ENCODE measurements at places on chromosomes 6 and 20. TPM values are rescaled to one million over a fixed set of nuclear protein-coding genes. Genes with fewer than 3 reads are reported as not detected.

Gene BHLHE23
- 2.6 TPM for total RNA-seq

Gene CFB
- total RNA-seq: 34.7 TPM

Gene NDUFAF4
- 41.4 TPM for total RNA-seq

Gene SCGN
- total RNA-seq: not detected

Gene MOG
- total RNA-seq: 2.9 TPM

Gene EBF4
- total RNA-seq: 14.4 TPM

Gene MLIP
- 2.9 TPM for total RNA-seq

Gene CLPSL2
- not detected for total RNA-seq

Gene C6orf47
- 24.1 TPM for total RNA-seq

- no peak for DNase-seq
Observed at GRCh38 chr6:2966347-2966746, 5.0 kb downstream of the SERPINB6 start.

GRCh38 chr6:113873043-113873667 lies 16.0 kb downstream of the MARCKS start:
- DNase-seq: peak; percentile 46

DNA sequence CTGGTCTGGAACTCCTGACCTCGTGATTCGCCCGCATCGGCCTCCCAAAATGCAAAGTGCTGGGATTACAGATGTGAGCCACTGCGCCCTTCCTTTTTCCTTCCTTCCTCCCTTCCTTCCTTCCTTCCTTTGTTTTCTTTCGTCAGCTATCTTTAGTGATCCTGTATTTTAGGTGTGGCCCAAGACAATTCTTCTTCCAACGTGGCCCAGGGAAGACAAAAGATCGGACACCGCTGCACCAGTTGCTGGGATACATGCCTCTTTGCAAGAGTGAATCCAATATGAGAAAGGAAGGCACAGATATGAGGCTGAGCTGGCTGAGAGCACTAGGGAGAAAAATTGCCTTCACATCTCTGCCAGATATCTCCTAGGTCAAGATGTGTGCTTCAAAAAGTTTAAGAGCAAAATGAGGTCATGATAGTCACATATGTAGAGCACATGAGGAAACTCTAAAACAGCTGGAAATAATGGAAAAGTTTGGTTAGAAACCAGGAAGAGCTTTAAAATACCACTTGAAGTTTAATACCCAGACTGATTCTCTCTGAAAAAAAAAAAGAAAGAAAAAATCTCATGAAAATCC lies 41.8 kb downstream of the OR2B2 start:
- no peak for DNase-seq

DNA sequence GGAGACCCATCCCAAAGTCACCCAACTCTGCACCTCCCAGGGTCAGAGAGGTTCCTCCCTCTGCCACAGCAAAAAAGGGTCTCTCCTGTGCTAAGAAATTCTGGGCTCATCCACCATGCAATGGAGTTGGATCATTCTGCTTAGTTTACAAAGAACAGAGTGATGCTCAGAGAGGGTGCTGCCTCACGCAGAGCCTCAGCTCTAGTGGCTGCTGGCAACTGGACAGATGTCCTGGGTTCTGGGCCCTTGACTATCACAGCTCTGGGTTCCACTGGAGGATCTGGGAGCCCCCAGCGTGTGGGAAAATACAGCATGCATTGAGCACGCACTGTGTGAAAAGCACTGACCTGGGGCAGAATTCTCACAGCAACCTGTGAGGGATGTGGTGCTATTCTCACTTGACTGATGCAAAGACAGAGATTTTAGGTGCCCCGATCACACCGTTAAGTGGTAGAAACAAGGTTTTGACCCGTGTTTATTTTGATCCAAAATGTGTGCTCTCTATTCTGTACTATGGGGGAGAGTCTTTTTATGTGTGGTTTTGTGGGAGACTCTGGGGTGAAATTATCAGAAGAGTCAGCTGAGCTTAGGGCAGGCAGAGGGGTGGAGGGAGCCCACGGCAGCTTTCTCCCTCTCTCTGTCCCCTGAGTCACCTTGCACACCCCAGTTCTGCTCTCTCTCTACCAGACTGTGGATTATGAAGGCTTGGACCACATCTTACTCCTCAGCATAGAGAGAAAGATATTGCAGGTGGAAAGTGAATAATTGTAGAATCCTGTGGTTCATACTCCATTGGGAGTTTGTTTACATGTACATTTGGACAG lies 19.9 kb downstream of the TREML4 start:
- no peak for DNase-seq

DNA sequence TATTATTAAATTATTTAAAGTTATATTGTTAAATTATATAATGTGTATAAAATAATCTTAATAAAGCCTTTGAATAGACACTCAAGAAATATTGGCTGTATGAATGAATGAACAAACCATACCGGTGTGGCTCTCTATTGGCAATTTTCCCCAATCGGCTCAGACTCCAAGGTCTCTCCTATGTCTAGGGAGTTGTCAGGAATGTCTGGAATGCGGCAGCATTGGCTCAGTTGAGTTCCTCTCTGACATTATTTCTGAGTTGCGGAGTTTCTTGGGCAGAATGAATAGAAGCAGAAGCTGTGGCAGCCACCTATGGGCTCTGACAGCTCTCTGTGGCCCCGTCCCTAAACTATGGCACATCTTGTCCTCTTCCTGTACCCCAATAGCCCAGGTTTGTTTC lies 111.0 kb downstream of the SOBP start:
- peak; percentile 72 for DNase-seq

DNA sequence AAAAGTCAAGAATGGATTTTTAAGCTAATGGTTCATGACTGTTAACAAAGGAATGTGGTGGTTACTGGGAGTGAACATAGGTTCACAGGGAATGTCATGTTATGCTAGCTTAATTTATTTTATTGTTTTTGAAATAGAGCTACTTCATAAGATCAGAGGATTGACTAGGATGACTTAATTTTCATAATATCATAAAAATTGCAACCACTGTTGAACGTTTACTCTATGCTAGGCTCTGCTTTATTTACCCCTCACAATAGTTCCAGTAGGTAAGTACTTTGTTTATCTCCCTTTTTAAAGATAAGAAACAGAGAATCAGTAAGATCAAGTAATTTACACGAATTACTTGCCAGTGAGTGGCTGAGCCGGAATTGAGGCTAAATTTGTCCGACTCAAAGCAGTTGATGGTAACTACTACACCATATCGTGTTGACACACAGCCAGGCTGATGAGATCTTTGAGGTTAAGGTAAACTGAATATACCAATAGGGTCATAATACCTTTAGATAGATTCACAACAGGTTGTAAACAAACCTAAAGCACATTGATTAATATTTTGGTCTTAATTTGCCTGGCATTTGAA lies 194.6 kb upstream of the CITED2 start:
- DNase-seq: peak; percentile 63

GRCh38 chr6:34709386-34709785 lies 12.8 kb upstream of the ILRUN start:
- peak; percentile 85 for DNase-seq

- no peak for DNase-seq
Observed at GRCh38 chr20:57803508-57804005, 93.7 kb upstream of the PMEPA1 start.

DNA sequence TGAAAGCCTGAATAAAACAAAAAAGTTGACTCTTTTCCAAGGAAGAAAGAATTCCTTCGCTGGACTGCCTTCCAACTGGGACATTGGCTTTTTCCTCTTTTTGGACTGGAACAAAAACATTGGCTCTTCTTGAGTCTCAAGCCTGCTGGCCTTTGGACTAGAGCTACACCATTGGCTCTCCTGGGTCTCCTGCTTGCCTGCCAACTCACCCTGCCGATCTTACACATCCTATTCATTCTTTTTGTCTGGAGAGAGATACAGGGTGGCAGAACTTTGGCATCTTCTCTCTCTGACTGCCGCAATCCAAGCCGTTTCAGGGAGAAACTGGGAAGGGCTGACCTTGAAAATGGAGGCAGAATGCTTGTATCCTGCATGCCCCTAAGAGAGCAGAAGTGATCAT lies 20.2 kb downstream of the DDO start:
- no peak for DNase-seq

DNA sequence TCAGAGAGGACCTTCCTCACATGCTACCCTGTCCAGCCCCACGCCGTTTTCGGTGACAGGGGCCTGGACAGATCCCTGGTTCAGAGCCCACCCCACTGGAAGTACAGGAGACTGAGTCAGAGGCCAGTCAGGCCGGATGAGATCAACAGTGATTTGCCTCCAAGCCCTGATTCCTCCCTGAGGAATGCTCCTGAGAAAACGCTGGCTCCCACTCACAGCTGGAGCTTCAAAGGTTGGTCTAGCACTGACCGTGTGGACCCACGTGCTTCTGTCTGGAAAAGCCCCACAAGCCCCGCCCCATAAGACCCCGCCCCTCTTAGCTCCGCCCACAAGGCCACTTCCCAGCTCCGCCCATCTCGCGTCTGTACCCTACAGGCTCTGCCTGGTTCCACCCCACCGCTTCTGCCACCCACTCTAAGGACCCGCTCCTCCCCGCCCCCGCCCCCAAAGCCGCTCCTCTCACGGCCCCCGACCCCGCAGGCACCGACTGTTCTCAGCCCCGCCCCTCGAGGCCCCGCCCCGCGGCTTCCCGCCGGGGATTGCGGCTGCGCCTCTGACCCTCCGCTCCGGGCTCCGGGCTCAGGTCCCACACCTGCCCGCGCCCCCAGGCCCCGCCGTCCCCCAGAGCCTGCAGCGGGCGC lies 64.9 kb upstream of the BHLHE23 start:
- DNase-seq: no peak

DNA sequence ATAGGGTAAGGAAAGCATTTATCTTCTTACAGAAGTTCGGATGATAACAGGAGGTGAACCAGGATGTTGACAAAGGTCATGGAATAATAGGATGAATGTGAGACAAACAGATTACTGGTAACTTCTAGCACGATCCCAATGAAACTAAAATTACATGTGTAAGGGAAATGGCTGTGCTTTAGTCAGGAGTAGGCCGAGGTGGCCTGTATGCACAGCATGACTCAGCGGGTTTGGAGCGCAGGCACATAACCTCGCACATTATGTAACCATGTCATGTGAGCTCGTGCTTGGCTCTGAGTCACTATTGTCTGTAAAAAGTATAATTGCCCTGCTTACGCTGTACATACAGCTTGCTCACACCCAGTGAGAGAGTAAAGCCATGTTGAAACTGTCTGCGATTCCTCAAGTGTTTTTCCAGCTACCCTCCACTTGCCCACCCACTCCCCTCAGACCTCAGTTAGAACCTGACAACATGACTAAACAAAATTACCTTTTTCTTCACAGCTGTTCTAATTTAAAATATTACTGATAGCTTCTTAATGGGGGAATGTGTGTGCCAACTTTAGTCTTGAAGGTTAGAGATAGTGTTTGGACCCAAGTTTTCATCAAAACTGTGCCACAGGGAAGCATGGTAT lies 8.2 kb downstream of the CYB5R4 start:
- no peak for DNase-seq

GRCh38 chr6:161949531-161949930 lies 675.7 kb upstream of the AGPAT4 start:
- DNase-seq: no peak

GRCh38 chr20:43375591-43375990 lies 82.1 kb upstream of the SRSF6 start:
- DNase-seq: no peak

DNA sequence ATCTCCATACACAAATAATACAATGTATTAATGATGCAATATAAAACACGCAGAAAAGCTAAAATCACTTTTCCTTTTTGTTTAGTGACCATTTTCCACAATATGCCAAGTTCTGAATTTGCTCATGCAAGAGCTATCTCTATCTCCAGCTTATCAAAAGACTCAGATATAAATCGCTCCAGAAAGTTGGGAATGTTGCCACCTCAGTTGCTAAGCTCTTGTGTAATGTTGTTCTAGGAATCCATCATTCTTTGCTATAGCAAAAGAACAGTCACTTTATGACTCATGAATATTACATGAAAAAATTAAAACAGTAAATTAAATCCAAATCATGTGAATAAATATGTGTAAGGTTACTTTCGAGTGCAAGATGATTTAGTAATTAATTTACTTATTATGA lies 8.7 kb downstream of the PLAGL1 start:
- DNase-seq: no peak

DNA sequence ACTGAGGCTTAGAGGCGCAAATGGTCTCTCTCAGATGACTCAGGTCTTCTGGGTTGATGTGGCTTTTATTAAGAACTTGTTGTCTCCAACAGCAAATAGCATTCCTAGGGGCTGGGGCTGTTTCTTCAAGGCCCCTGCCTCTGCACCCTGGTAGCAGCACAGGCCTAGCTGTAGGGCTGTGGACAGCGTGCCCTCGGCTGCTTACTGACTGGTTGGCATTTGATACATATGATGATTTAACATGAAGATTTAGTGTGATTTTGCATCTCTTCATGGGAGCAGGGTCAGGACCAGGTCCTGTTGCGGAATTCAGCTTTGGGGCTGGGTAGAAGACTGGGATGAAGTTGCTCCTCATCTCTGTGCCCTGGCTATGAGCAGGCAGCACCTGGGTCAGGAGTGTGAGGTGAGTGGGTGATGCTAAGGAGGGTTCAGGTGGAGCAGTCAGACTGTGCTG lies 24.3 kb upstream of the IER3 start:
- no peak for DNase-seq

GRCh38 chr6:13558718-13559117 lies 15.7 kb upstream of the SIRT5 start:
- DNase-seq: no peak

- peak; percentile 33 for DNase-seq
Observed at GRCh38 chr6:169252505-169253189, 999 bp downstream of the THBS2 start.

DNA sequence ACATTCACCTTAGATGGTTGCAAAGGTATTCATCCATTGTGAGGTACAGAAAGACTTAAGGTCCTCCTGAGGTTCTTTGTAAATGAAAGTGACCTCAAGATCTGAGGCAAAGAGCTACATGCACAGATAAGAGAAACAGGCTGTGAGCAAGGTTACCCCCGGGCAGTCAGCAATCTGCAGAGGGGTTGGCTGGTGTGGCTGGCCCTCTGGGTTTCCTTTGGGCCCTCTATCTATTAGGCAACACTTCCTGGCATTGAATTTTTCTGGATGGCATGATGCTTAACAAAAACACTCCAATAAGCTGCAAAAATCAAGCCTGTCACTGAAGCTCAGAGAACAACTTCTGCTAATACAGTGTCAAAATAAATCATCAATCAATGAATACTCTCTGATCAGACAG lies 48.9 kb upstream of the RALGAPA2 start:
- DNase-seq: no peak

- no peak for DNase-seq
Observed at GRCh38 chr6:25608558-25609174, 43.3 kb upstream of the SCGN start.

- DNase-seq: peak; percentile 94
Observed at GRCh38 chr6:45613656-45614055, 235.9 kb upstream of the SUPT3H start.

- no peak for DNase-seq
Observed at GRCh38 chr6:190596-191395, 101.5 kb upstream of the DUSP22 start.

- DNase-seq: no peak
Observed at GRCh38 chr6:16406966-16407365, 168.6 kb downstream of the GMPR start.

- no peak for DNase-seq
Observed at GRCh38 chr6:66065313-66065712, 358.3 kb upstream of the EYS start.

DNA sequence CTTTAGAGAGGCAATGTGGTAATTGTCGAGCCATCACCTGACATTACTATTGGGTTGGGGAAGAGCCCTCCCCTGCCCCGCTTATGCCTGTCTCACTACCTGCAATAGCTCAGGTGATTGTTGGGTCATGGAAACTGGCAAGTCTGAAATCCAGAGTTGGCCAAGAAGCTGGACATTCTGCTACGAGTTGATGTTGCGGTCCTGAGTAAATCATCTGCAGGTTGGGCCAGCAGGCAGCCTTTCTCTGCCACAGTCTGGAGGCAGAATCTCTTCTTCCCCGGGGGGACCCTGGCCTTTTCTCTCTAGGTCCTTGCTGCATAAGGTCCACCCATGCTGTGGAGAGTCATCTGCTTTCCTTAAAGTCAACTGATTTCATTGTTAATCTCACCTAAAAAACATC lies 142.4 kb downstream of the THBS2 start:
- no peak for DNase-seq
